ENCODE measurements at places on chromosomes 1 and 21.
A peak's percentile ranks its signal among the peaks of the same experiment; 100 is the strongest.

- no peak for DNase-seq
Measured at GRCh38 chr1:116375887-116376728, 3.1 kb downstream of the ATP1A1 start.

DNA sequence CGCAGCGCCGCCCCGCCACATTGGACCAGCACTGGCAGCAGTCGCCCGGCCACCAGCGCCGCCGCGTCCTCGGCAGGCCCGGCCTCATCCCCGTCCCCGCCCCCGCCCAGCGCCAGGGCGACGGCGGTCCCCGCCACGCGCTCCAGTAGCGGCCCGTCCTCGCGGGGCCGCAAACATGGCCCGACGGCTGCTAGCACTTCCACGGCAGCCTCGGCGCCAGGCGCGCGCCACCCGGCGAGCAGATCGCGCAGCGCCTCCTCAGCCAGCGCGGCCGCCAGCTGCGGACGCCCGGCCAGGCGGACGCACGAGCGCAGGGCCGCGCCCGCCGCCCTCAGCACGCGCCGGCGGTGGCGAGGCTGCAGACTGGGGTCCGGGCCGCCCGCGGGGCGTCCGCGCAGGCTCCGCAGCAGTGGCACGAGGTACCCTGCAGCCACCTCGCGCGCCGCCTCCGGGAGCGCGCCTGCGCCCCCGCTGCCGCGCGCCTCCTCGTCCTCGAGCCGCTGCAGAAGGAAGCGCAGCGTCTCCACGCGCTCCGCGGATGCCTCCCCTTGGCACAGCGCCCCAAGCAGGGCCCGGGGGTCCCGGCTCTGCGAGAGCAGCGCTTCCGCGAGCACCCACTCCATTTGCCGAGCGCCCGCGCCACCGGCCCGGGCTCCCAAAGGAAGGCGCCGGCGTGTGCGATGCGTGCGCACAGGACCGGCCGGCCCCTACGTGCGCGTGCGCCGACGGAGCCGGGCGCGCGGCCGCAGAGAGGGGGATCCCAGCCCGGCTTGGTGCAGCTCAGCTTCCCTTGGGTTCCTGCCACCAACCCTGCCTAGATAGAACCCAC, at the start of gene TARBP1:
Gene TARBP1, minus strand, starts transcription at position 699 of the 829 bp plus-strand sequence. Its CDS starts 76 bp downstream, at position 623.
- no peak for DNase-seq

DNA sequence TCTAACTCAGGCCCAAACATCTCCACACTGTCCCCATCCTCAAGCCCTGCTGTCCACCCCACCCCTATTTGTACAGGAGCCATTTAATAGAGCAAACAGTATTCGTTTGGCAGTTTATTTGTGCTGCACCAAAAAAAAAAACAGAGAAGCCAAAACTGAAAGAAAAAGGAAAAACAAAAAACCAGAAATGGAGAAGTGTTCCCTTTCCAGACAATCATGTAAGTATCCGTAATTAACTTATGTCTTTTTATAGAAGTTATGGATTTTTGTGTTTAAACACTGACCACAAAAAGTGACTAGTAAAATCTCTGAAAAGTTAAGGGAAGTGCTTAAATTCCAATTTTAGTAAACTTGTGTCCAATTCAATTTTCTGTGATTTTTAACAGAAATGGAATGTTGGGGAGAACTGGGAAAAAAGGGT, 40.4 kb upstream of the ZBTB18 start:
- DNase-seq = no peak

DNA sequence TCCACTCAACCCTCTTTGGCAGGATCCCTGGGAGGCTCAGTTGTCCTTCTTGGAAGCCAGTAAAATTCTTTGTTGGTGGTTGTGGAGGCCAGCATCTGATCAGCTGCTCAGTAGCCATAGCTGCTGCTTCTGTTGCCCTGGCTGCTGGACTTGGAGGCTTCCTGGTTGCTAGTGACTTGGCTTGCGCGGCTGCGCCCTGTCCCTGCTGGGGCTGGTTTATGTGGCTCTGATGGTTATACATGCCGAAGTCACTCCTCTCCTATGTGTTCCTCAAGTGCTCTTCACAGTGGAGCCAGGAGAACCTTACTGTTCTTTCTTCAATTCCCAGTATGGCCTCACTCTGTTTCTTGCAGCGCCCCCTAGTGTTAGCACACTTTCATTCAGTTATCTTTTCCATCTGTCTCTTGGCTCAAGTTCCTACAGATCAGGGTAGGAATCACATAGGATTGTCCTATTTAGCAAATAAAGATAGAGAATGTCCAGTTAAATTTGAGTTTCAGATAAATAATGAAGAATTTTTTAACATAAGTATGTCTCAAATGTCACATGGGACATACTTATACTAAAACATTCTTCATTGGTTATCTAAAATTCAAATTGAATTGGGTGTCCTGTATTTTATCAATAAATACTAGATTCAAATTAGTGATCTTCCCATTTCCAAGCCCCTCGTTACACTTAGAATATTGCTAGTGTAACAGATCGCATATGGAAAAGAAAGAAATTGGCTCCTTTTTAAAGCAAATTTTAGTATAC, 176.5 kb downstream of the TGFB2 start:
- DNase-seq = no peak

DNA sequence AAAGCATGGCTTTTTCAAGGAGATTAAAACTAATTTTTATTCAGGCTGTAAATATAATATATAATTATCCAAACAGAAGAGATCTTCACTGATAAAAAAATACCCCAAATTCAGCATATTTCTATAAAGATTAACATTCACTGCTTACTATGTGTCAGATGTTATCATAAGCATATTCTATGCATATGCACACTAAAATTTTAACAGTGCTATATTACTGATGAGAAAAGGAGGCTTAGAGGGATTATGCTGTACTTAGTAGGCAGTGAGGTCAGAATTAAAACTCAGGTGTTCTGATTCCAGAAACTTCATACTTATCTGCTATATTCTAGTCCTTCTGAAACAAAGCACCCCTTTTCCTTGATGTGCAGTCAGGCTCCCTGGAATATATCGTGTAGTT, 33.8 kb upstream of the ATP6V1G3 start:
- DNase-seq = no peak

DNA sequence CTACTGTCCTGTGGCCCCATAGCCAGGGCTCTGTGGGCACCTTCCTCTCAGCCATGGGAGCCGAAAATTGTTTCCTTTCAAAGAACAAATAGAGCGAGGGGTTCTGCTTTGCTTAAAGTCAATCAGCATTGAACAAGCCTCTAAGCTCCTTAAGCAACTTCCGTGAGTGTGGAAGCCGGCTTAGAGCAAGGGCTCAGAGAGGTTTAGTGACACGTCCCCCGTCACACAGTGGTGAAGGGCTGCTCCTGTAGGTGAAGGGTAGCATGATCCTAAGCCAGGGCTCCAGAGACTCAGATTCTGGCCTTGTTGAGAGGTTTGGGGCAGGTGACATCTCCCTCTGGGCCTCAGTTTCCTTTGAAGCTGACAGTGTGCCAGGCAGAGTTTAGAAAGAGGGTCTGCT, 94.0 kb upstream of the WNT4 start:
- DNase-seq = no peak

DNA sequence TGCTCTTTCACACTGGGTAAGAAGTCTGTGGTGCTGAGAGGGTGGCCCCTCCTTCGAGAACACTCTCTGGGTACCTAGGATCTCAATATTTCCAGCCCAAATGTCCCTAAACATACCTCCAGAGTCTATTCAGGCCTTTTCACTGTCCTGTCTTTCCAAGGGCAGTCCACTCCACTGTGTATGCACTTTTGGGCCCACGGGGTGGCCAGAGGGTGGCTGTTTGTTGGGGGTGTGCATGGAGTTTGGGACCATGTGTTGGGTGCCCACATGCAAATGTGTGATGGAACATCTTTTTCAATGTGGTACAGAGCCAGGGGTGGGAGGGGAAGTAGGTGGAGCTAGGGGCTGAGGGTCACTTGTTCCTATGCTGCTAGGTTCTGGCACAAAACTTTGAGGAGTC, 87.5 kb downstream of the FAM78B start:
- DNase-seq = no peak

- DNase-seq = no peak
Measured at GRCh38 chr1:180435566-180435965, 66.8 kb downstream of the ACBD6 start.

GRCh38 chr1:7687411-7687810, 83.7 kb upstream of the VAMP3 start:
- no peak for DNase-seq

DNA sequence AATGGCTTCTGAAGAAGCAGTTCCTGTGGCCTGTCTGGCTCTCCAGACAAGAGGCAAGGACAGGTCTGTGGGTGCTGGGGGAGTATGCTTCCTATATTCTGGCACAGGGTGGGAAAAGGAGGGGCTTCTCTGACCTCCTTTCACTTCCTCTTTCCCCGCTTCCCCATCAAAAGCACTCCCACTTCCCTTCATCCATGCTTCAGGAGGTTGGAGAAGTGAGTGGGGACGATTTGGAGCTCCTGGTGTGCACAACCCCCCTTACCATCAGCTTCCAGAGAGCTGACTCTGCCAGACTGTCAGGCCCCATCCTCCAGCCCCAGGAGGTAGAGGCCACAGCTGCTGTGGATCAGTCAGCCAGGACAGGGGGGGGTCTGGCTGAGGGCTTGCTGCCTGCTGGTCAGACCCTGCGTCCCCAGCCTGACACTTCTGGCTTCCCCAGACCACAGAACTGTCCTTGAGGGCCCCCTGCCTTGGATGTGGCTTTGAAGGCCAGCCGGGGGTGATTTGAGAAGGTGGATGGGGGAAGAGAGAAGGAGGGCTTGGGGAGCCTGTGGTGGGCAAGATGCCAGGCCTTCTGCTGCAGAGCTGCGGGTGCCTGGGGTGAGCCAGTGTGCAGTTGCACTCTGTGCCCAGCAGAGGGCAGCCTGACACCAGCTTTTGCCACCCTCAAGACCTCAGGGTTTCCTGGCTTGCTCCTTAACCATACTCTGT, 21.5 kb upstream of the TMEM222 start:
- DNase-seq = peak; percentile 82

- no peak for DNase-seq
Measured at GRCh38 chr1:203556047-203556851, 62.3 kb downstream of the OPTC start.

- DNase-seq = no peak
Measured at GRCh38 chr1:98904684-98905083, 100.0 kb downstream of the PLPPR5 start.

- DNase-seq = no peak
Measured at GRCh38 chr1:61221642-61222041, 139.3 kb downstream of the NFIA start.

GRCh38 chr1:12132078-12132477, 34.7 kb upstream of the TNFRSF1B start:
- DNase-seq = peak; percentile 9

DNA sequence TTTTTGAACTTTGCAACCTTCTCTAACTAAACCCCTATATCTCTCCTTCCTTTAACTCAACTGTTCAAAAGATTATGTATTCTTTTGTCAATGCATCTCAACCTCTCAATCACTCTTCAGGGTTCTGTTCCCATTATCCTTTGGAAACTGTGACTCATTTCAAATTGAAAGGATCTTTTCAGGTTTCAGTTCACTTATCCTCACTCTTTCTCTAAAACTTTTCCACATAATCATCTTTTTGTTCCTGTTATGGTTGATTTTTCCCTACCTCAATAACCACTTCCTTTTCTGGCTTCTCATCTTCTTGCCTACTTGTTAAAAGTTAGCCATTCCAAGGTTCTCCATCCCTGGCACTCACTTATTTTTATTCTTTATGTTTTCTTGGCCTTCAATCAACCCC, 56.2 kb upstream of the NUF2 start:
- DNase-seq = no peak

- DNase-seq = no peak
Measured at GRCh38 chr1:160860840-160861505, 1.7 kb downstream of the CD244 start.

DNA sequence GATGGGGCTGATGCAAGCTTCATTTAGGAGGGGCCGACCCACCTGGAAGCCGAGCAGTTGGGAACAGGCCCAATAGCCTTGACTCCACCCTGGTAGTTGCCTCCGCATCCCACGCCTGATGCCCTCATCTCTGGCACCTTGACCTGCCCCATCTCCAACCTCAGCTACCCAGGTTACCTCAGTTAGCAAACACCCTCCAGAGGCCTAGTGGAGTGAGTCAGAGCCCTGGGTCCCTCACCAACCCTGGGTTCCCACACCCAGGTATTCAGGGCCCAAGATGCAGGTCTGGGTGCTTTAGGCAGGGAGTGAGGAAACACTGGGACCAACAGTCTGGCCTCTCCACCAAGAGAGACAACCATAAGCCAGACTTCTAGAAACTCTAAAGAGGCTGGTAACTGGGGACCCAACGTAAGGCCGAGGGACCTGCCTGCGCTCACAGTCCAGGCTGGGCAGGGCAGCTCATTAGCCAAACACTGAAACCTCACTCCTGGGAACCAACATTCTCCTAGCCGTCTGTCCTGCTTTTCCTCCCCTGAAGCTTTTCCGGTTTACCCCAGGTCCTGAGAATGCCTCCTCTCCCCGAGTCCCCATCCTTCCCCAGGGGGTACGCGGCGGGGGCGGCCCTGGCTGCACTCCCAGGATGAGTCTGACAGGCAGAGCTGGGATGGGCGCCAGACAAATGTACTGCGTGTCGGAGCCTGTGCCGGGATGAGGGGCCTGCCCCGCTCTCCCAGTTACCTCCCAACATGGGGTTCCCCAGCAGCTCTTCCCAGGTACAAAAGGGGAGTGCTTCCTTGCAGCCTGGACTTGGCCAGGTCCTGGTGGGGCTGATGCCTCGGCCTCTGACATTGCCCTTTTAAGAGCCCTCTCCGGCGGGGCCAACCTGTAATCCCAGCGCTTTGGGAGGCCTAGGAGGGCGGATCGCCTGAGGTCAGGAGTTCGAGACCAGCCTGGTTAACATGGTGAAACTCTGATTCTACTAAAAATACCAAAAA, 8.9 kb upstream of the CELSR2 start:
- no peak for DNase-seq

- no peak for DNase-seq
Measured at GRCh38 chr1:213759359-213760181, 228.2 kb upstream of the PROX1 start.

GRCh38 chr1:115952547-115952946, 23.8 kb upstream of the SLC22A15 start:
- no peak for DNase-seq

DNA sequence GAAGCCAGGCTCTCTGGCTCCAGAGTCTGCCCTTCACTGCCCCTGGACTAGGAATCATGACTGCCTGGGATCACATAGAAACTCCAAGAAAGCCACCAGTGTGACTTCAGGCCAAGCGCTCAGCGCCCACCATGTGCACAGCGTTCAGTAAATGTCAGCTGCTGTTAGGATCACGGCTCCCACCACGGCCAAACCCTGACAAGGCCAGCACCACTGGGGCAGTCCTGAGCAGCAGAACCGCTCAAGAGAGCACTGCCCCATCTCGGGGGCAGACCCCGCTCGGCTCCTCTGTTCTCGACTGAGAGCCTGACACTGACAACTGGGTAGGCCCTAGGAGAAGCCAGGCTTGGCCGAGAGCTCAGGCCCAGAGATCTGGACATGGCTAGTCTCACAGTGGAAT, 10.0 kb downstream of the CAPZB start:
- DNase-seq = no peak
